ENCODE measurements at places on chromosomes 11 and 22. TPM values are rescaled to one million over a fixed set of nuclear protein-coding genes. Genes with fewer than 3 reads are reported as not detected.

Gene SOX10
- total RNA-seq: 279 TPM

- H3K27me3 ChIP-seq: peaks cover 21% of the 10 kb centered on the region
- H3K27ac ChIP-seq: no peak overlapping the region
- H3K4me3 ChIP-seq: no peak overlapping the region
- peaks cover 2% of the 10 kb centered on the region for H3K36me3 ChIP-seq
Observed at GRCh38 chr11:114379394-114380069, 20.8 kb downstream of the C11orf71 start.

Gene NRGN
- 30.7 TPM for total RNA-seq

Gene PDE2A
- 3.0 TPM for total RNA-seq

DNA sequence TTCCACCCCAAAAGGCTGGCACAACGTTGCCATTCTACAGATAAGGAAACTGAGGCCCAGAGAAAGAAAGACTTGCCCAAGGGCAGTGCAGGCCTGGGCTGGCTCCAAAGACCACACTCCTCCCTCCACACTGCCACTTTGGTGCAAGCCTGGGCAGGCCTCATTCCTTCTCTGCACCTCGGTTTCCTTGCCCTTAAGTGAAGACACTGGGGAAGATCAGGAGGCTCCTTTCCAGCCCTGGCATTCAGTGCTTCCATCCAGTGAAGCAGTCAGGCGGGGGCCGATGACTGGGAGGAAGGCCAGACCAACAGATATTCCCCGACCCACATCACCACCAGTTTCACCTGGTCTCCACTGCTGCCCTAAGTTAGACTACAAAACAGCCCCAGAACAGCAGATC lies 18.3 kb upstream of the TCF20 start:
- no peaks in the 10 kb centered on the region for H3K36me3 ChIP-seq
- no peak overlapping the region for H3K27ac ChIP-seq
- DNase-seq: no peak
- H3K4me1 ChIP-seq: peaks cover 39% of the 10 kb centered on the region
- no peak overlapping the region for H3K4me3 ChIP-seq

DNA sequence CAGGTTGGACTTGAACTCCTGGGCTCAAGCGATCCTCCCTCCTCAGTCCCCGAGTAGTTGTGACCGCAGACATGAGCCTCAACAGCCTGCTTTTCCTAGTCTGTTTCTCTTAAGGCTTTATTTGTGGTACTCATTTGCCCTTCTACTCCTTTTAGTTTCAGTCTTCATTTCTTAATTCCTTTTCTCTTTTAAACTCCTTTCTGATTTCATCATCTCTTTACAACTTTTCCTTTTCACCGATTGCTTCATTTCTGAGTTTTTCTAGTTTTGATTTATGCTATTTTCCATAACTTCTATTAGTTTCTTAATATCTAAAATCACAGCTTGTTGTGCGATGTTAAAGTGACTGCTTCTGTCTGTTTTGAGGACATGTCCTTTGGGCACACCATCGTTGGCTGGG lies 17.3 kb upstream of the MRGPRF start:
- DNase-seq: no peak
- no peaks in the 10 kb centered on the region for H3K36me3 ChIP-seq
- H3K4me1 ChIP-seq: no peaks in the 10 kb centered on the region
- H3K27ac ChIP-seq: no peak overlapping the region
- no peak overlapping the region for H3K4me3 ChIP-seq

DNA sequence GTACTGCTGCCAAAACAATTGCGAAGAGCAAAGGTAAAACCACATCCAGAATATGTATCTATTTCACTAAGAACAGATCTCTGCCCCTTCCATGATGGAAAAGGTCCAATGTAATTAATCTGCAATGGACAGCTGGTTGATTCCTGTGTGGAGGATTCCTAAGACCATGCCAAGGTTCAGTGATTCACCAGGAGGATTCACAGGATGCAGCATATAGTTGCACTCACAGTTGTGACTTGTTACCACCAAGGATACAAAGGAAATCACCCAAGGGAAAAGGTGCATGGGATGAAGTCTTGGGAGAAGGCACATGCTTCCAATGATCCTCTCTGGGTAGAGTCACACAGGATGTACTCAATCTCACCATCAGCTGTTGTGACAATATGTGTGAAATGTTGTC lies 35.1 kb upstream of the CUL5 start:
- no peaks in the 10 kb centered on the region for H3K27me3 ChIP-seq
- H3K4me3 ChIP-seq: no peak overlapping the region
- no peaks in the 10 kb centered on the region for H3K4me1 ChIP-seq
- H3K36me3 ChIP-seq: peaks cover 2% of the 10 kb centered on the region

Gene ELF5
- not detected for total RNA-seq

- H3K36me3 ChIP-seq: no peaks in the 10 kb centered on the region
- H3K4me3 ChIP-seq: no peak overlapping the region
- peak; percentile 23 for DNase-seq
- H3K4me1 ChIP-seq: peaks cover 9% of the 10 kb centered on the region
Observed at GRCh38 chr11:77198440-77198849, 70.4 kb downstream of the MYO7A start.

GRCh38 chr22:32634421-32634981 lies 159.9 kb downstream of the FBXO7 start:
- peaks cover 5% of the 10 kb centered on the region for H3K4me1 ChIP-seq
- H3K4me3 ChIP-seq: no peak overlapping the region
- no peaks in the 10 kb centered on the region for H3K36me3 ChIP-seq
- H3K27me3 ChIP-seq: no peaks in the 10 kb centered on the region
- DNase-seq: no peak

- no peak for DNase-seq
- peaks cover 38% of the 10 kb centered on the region for H3K27me3 ChIP-seq
- H3K4me1 ChIP-seq: peaks cover 17% of the 10 kb centered on the region
- H3K4me3 ChIP-seq: peak overlapping the region; percentile 50
- H3K36me3 ChIP-seq: peaks cover 5% of the 10 kb centered on the region
Observed at GRCh38 chr11:1749395-1750351, 722 bp downstream of the IFITM10 start.

Gene TYR
- not detected for total RNA-seq

DNA sequence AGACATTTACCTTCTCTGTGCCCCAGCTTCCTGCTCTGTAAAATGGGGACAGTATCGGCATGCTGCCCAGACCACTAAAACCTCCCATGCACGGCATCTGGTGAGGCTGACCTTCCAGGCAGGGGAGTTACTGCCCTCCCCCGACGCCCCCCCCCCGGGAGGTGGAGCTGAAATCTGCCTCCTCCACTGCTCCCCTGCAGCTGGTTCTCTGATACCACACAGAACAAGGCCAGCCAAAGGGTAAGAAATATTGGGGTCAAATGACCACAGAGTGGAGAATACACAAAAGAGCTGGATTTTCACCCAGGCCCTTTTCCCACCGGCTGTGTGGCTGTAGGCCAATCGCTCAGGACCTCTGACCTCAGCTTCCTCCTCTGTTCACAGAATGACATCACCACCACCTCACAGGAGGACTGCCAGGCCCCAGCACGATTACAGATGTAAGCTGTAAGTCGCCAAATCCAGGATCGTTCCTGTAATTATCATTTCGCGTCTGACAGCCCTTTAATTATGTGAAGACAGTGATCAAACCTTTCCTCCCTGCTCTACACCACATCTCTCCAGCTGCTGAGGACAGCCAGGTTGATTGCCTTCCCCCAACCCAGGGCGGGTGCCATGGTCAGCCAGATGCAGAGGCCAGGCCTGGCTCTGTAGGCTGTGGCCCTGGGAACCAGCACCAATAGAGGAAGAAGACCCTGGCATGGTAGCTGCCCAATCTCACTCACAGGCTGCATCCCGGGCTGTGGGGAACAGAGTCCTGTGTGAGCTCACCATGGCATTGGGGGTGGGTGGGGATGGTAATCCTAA lies 35.7 kb upstream of the KLHL35 start:
- H3K27me3 ChIP-seq: no peaks in the 10 kb centered on the region
- peak; percentile 30 for DNase-seq
- H3K27ac ChIP-seq: peak overlapping the region; percentile 46
- no peaks in the 10 kb centered on the region for H3K36me3 ChIP-seq
- no peak overlapping the region for H3K4me3 ChIP-seq

DNA sequence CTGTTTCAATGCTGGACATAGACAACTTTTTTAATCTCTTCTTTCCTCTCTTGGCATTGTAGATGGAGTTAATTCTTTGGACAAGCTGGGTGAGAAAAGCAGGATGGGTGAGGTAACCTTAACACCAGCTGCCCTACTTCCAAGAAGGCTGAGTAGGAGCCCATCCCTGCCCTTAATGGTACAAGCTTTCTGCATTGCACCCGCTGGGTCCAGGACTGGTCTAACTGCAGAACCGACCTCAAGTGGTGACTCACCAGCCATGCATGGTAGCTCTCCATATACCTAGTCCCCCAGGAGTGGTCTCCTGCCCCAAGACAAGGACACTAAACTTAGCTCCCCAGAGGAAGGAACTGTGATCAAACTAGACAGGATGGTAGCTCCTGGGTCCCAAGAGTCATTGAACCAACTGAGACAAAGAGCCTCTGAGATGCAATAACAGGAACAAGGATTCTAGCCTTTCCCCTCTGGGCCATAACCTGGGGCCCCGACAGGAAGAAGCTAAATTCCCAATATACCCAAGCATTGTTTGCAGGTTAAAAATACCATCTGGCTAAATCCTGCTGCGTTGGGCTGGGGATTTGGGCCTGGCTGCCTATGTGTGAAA lies 32.1 kb downstream of the RPL27A start:
- peaks cover 32% of the 10 kb centered on the region for H3K4me1 ChIP-seq
- no peak overlapping the region for H3K4me3 ChIP-seq
- DNase-seq: no peak

DNA sequence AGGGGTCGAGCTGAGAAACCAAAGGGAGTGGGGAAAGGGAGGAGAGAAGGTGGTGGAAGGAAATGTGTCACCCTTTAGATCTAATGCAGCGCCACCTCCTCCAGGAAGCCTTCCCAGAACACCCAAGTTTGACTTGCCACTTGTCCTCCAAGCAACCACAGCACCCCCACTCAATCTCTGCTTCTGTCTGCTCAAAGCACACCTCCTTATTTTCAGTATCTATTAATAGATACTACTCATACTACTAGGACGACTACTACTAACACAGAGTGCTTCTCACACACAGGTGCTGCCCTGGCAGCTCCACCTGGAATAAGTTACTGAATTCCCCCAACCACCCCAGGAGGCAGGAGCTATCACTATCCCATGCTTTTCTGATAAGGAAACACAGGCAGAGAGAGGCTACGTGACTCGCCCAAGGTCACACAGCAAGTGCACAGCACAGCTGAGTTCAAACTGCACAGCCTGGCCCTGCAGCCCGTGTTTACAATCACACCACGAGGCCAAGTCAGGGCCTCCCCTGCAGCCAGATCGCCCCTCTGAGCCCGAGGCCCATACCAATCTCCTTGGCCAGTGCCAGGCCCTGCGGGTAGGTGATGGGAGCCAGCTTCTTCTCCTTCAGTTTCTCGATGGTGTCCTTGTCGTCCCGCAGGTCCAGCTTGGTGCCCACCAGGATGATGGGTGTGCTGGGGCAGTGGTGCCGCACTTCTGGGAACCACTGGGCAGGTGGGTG lies 13.2 kb downstream of the RAC2 start:
- peaks cover 3% of the 10 kb centered on the region for H3K27me3 ChIP-seq
- DNase-seq: no peak
- no peaks in the 10 kb centered on the region for H3K36me3 ChIP-seq
- H3K4me3 ChIP-seq: no peak overlapping the region

- no peaks in the 10 kb centered on the region for H3K27me3 ChIP-seq
- no peak for DNase-seq
- H3K4me1 ChIP-seq: peaks cover 5% of the 10 kb centered on the region
- no peaks in the 10 kb centered on the region for H3K36me3 ChIP-seq
- H3K4me3 ChIP-seq: no peak overlapping the region
Observed at GRCh38 chr22:50317178-50317577, 9.6 kb downstream of the DENND6B start.

DNA sequence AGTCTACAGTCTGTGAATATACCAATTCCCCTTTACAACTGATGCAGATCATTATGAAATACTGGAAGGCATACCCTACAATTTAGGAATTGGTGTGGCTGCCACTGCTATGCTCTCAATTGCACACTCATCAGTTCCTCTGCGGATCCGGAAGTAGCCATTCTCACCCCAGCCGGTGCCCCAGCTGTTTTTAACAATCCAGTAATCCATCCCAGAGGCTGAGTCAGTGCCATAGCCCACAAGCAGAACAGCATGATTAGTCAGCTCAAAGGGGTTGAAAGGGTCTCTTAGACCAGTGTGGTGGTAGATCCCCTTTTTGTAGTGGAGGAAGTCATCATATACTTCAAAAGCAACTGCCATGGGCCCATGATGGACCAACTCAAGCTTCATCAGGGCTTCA lies 43.6 kb downstream of the CTSC start:
- peaks cover 18% of the 10 kb centered on the region for H3K36me3 ChIP-seq
- H3K27me3 ChIP-seq: peaks cover 5% of the 10 kb centered on the region
- H3K27ac ChIP-seq: no peak overlapping the region
- H3K4me3 ChIP-seq: no peak overlapping the region
- H3K4me1 ChIP-seq: peaks cover 18% of the 10 kb centered on the region
- DNase-seq: no peak

Gene OR5B12
- total RNA-seq: not detected

Gene HIC2
- total RNA-seq: 44.3 TPM

Gene PLA2G3
- total RNA-seq: 24.7 TPM

Gene OR52N4
- total RNA-seq: not detected

Measured in neural crest cell (in vitro differentiated cells).